ENCODE measurements at places on chromosomes 11 and 22.

DNA sequence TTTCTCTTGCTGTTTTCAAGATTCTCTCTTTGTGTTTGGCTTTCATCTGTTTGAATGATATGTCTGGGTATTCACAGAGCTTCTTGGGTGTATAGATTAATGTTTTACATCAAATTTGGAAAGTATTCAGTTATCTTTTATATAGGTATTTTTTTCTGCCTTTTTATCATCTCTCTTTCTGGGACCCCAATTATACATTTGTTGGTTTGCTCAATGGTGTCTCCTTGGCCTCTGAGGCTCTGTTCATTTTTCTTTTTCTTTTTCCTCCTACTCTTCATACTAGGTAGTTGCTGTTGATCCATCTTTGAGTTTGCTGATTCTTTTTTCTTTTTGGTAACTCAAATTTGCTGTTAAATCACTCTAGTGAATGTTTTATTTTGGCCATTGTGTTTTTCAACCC is 14.3 kb downstream of the PLAAT5 start:
- no peak for DNase-seq

DNA sequence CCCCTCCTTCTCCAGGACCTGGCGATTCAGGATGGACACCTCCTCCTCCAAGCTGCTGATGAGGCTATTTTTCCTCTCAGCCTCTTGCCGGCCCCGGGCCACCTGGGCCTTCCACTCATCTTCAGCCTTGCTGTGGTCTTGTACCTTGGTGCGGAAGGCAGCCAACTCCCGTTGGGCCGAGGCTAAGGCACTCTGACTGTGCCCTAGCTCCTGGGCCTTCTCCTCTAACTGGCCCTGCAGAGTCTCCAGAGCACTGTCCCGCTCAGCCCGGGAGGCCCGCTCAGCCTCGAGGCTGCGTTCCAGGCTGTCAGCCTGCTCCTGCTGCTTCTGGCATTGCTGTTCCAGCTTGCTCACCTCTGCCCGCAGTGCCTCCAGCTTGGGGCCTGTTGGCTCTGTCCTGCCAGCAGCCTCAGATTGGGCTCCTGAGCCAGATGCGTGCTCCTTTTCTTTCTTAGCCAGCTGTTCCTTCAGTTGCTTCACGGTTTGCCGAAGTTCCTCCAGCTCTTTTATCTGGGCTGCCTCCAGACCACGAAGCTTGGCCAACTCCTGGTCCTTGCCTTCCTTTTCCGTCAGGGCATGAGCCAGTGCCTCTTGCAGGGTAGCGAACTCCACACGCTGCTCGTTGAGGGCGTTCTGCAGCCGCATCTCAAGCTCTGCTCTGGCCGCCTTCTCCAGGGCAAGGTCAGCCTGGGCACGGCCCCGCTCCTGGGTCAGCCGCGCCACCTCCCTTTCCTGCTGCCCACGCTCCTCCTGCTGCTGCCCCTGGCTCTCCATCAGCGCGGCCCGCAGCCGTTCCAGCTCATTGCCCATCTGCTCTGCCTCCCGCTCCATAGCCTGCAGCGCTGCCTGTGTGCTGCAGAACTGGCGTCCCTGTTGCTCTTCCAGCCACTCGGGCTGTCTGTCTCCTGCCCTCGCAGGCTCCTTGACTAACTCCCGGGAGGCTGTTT is 15.3 kb downstream of the IL18BP start:
- DNase-seq = no peak

- DNase-seq = no peak
Observed at GRCh38 chr11:111930472-111930871, 6.7 kb upstream of the DIXDC1 start.

GRCh38 chr11:18749681-18750319 is 23.8 kb upstream of the IGSF22 start:
- no peak for DNase-seq

GRCh38 chr11:1233351-1234053 is 10.6 kb downstream of the MUC5B start:
- no peak for DNase-seq

- no peak for DNase-seq
Observed at GRCh38 chr11:134659882-134660281, 247.8 kb upstream of the B3GAT1 start.

GRCh38 chr11:105821781-105822180 is 200.3 kb downstream of the MSANTD4 start:
- DNase-seq = no peak

DNA sequence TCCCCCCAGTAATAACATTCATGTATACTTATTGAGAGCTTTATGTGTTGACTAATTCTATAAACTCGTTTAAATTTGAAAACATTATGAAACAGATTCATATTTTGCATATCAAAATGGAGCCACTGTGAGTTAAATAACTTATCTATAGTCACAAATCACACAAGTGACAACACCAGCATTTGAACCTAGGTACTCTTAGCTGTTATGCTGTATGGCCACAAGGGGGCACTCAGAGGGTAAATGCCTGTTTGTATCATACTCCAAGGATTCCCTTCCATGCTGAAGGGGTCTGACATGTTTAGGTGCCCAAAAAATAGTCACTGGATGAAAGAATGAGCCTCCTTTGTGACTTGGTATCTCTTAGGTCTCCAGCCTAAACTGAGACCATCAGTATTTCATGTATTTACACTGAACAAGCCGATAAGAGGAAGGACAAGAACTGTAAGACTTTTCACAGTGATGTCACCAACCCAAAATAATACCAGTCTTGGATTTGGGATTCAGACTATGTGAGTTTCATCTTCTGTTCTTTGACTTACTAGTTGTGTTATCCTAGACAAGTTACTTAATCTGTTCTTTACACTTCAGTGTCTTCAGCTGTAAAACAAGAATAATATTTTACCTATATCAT is 12.2 kb upstream of the OR52D1 start:
- DNase-seq = peak; percentile 38

DNA sequence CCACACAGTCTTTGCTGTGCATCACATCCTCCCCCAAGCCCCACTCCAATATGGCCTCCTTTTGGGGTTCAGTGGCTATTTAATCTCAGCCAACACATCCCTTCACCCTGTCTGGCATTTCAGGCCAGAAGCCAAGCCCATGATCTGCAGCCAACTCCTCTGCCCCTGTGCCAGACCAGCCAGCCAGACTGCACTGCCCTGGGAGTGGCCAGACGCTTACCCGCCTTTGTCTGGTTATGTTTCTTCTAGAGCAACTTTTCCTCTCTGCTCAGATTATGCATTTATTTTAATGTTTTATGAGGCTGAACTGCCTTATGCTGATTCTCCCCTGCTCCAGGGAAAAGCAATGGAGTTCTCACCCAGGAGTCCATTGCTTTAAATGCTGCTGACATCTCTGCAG is 206.7 kb upstream of the TBCEL start:
- no peak for DNase-seq

GRCh38 chr11:58578136-58578634 is 678 bp upstream of the ZFP91 start:
- DNase-seq = peak; percentile 79

DNA sequence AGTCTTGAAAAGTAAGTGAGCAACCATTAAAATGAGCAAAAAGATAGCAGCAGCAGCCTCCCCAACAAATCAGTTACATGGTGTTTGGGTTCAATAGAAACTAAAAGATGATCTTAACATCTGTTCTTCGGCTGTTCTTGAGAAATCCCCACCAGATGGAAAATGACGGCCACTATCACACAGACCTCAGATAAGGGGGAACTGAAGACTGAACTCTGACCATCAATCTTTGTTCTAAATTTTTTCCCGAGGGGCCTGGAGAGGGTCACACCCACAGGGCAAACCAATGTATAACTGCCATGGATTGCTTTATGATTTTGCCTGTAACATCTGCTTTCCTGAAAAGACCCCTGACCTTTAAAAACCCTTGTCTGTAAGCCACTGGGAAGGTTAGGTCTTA is 624.8 kb upstream of the KIRREL3 start:
- no peak for DNase-seq

GRCh38 chr11:9315078-9315688 is 790 bp upstream of the TMEM41B start:
- DNase-seq = no peak

GRCh38 chr22:30015846-30016245 is 64.4 kb upstream of the HORMAD2 start:
- DNase-seq = no peak

- no peak for DNase-seq
Observed at GRCh38 chr11:120877746-120878365, 146.0 kb upstream of the TBCEL start.

- DNase-seq = no peak
Observed at GRCh38 chr11:43503417-43503816, 144.7 kb downstream of the TTC17 start.

DNA sequence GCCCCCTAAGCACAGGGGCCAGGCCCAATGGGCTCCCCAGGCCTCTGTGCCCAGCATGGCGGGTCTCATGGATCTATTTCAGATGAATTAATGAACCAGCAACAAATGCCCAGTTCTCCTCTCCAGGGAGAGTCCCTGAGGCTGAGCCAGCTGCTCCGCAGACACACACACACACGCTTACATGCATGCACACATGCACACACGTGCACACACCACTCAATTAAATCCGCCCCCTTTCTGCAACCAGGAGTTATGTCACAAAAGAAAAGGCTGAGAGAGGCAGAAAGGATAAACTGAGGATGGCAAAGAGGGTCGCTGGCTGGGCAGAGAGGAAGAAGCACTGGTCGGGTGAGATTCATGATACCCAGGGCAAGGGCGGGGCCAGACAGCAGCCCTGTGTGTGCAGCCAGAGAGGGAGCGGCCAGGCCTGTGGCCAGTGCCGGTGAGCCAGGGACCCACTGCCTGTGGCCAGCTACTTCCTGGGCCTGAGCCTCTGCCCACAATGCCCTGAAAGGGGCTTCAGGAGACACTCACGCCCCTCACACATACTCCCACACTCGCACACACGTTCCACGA is 19.8 kb downstream of the IL2RB start:
- DNase-seq = no peak

DNA sequence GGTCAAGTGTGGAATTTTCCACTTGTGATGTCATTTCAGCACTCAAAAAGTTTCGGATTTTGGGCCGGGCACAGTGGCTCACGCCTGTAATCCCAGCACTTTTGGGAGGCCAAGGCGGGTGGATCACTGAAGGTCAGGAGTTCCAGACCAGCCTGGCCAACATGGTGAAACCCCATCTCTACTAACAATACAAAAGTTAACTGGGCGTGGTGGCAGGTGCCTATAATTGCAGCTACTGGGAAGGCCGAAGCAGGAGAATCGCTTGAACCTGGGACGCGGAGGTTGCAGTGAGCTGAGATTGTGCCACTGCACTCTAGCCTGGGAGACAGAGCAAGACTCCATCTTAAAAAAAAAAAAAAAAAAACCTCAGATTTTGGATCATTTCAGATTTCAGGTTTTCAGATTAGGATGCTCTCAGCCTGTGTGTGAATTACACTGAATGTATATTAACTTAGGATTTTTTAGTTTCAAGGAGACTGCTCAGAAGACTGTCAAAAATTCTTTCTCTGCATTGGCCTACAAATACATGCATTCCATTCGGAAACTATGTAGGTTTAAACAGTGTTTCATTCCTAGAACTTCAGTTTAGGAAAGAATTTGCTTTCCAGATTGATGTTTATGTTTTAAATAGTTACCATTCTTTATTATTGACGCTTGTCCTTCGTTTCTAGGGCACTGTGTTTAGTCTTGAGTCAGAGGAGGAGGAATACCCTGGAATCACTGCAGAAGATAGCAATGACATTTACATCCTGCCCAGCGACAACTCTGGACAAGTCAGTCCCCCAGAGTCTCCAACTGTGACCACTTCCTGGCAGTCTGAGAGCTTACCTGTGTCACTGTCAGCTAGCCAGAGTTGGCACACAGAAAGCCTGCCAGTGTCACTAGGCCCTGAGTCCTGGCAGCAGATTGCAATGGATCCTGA is 48.0 kb downstream of the BID start:
- no peak for DNase-seq

GRCh38 chr11:44318369-44318768 is 8.4 kb upstream of the ALX4 start:
- DNase-seq = no peak

GRCh38 chr11:726278-727220 is 20.5 kb downstream of the EPS8L2 start:
- DNase-seq = peak; percentile 30

DNA sequence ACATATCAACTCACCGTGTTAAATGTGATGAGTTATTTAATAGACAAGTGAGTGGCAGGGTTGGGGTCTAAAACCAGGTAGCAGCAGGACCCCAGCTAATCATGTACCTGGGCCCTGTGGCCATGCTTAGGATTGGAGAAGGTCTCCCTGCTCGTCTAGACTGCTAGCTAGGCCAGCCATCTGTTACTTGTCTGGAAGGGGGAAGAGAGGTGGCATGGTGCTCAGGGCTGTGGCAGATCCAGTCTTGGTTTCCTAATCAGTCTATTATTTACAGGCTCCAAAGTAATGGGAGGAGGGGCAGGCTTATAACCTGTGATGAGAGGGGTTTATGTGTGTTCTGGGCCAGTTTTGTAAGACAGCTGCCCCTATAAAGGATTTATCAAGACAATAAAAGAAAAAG is 105.9 kb downstream of the NTM start:
- DNase-seq = no peak

GRCh38 chr11:94134651-94135512 is 6.2 kb downstream of the PANX1 start:
- DNase-seq = no peak

DNA sequence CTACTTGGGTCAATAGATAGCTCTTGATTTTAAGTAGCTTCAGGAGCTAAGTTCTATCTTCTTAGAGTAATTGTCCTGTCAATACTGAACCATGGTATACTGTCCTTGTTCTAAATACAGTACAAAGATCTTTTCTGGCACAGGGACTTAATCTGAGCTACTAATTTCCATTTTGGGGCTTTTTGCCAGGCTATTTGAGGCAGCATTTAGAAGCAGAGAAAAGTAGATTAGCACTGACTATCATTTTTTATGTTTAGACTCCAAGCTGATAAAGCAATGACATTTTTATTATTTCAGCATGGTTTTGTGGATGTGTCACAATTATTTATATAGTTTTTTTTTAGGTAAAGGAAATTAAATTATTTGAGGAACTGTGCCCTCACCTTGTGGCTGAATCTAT is 163.2 kb downstream of the FAT3 start:
- DNase-seq = no peak

DNA sequence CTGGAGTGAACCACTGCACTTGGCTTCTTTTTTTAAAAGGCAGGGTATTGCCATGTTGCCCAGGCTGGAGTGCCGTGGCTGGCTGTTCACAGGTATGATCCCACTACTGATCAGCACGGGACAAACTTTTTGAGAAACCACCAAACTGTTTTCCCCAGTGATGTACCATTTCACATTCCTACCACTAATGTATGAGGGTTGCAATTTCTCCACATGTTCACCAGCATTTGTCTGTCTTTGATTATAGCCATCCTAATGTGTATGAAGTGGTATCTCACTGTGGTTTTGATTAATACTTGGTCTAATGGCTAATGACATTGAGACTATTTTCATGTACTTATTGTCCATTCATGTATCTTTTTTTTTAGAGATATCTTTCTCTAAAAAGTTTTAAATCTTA is 41.5 kb upstream of the EP300 start:
- DNase-seq = no peak

Measured in T-helper 2 cell (primary cell).